ENCODE measurements at places on chromosomes 3 and 15.

DNA sequence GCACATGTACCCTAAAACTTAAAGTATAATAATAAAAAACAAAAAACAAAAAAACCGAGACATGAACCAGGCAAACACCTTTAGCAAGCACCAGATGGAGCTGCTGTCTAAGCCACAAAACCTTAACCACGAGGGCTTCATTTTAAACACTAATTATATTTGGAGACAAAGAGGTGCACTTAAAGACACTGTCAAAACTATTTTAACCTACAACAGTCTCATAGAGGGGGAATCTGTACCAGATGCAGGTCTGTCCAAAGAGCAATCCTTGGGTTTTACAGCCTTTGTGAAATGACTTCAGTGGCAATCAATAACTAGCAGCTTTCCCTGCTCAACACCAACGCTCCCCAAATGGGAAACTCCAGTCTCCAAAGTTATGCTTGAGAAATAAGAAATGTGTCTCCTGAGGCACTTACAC is 115.7 kb upstream of the TSPAN3 start:
- DNase-seq: peak; percentile 10

DNA sequence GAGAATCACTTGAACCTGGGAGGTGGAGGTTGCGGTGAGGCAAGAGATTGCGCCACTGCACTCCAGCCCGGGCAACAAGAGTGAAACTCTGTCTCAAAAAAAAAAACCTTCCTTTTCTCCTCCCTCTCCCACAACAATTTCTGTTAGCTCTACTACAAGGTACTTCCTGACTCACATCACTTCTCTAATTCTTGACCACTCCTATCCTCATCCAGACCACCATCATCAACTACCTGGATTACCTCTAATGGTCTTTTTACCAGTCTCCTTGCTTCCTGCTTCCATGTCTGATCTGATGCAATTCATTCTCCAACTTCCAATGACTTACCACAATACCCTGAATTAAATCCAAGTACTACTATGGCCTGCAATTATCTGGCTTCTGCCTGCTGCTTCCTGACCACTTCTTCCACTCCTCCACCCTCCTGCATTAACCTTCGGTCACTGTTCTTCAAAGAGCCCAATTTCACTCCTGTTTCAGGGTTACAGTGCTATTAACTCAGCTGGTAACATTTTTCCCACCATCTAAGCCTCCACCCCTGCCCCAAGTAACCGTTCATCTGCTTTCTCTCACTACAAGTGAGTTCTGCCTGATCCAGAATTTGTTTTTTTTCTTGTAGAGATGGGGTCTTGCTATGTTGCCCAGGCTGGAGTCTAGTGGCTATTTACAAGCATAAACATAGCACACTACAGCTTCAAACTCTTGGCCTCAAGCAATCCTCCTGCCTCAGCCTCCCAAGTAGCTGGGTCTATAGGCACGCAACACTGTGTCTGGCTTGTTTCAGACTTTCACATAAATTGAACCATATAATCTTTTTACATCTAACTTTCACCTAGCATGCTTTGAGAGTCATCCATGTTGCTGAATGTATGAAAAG is 27.8 kb downstream of the DCAF1 start:
- no peak for DNase-seq

- DNase-seq: no peak
These were observed 4.0 kb downstream of the NT5DC2 start for GRCh38 chr3:52529376-52530333.

DNA sequence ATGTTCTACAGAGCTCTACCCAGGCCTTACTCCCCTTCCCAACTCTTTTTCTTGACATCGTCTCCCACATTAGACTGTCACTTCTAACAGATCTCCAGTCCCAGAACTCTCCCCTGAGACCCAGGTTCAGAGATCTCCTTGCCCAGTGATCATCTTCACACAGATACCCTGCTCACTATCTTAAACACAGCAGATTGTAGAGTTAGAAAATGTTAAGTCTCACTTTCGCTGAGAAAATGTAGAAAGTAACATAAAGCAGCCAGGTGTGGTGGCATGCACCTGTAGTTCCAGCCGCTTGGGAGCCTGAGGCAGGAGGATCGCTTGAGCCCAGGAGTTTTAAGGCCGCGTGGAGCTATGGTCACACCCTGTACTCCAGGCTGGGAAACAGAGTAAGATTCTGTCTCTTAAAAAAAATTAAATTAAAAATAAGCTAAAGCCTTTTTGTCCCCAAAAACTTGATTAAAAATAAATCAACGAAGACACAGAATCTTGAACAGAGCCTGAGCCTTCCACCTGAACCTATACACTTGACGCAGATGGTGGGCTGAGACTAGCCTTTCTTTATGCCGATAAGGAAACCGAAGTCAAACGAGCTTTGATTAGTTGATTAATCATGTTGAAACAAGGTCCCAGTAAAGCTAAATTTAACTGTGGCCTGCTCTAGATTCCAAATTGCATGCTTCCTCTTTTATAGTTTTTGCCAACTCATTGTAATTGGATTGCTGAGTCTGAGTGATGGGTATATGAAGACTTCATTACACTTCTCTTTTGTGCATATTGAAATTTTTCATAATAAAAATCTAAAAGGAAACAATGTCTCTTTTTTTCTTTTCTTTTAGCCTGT is 31.3 kb upstream of the BLM start:
- no peak for DNase-seq

DNA sequence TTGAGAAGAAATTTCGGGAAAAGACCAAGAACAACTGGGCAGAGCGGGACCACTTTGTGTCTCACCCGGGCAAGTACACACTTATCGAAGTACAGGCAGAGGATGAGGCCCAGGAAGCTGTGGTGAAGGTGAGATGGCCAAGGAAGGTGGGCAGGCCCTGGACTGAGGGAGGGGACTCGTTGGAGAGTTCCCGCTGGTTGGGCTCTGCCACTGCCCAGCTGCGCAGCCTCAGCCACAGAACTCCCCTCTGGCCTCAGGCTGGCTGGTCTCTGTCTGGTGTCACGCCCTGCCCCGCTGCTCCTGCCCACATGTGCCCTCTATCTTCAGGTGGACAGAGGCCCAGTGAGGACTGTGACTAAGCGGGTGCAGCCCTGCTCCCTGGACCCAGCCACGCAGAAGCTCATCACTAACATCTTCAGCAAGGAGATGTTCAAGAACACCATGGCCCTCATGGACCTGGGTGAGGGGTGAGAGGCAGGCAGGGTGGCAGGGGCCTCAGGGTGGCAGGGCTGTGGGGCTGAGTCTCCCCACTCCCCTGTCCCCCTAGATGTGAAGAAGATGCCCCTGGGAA is 2.4 kb downstream of the PARP3 start:
- no peak for DNase-seq

- DNase-seq: no peak
These were observed 596.2 kb upstream of the UBE2E2 start for GRCh38 chr3:22606938-22607337.

DNA sequence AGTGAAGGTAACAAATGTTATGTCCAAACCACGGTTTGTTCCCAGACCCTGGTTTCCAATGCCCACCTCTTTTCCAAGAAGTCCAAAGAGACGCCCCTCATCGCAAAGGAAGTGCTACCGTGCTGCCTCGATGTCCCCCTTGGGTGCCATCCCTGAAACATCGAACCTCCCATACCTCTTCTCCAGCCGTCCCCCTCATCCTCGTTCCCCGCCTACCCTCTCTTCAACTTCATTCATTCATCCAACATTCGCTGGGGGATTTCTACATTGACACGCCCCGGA is 467 bp downstream of the TIPIN start:
- no peak for DNase-seq

DNA sequence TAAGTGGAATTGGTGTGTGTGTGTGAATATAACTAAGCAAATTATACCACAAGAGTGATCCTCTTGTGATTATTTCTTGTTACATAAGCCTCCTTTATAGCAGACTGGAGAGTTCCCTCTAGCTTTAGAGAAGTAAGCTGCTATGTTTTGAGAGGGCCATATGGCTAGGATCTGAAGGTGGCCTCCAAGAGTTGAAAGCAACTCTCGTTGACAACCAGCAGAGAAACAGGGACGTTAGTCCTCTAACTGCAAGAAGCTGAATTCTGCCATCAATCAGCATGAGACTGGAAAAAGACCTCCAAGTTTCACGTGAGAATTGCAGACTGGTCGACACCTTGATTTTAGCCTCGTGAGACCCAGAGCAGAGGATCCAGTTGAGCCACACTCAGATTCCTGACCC is 278.5 kb upstream of the ZNF717 start:
- DNase-seq: no peak

DNA sequence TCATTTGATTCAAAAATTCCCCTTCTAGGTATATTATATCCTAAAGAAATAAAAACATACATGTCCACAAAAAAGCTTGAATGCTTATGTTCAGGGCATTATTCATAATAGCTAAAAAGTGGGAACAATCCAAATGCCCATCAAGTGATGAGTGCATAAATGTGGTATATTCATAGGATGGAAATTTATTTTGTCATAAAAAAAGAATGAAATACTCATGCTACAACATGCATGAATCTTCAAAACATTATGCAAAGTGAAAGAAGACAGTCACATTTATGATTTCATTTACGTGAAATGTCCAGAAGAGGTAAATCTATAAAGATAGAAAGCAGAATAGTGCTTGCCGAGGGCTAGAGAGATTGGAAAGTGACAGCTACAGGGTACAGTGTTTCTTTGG is 83.6 kb upstream of the SLC25A36 start:
- DNase-seq: no peak

DNA sequence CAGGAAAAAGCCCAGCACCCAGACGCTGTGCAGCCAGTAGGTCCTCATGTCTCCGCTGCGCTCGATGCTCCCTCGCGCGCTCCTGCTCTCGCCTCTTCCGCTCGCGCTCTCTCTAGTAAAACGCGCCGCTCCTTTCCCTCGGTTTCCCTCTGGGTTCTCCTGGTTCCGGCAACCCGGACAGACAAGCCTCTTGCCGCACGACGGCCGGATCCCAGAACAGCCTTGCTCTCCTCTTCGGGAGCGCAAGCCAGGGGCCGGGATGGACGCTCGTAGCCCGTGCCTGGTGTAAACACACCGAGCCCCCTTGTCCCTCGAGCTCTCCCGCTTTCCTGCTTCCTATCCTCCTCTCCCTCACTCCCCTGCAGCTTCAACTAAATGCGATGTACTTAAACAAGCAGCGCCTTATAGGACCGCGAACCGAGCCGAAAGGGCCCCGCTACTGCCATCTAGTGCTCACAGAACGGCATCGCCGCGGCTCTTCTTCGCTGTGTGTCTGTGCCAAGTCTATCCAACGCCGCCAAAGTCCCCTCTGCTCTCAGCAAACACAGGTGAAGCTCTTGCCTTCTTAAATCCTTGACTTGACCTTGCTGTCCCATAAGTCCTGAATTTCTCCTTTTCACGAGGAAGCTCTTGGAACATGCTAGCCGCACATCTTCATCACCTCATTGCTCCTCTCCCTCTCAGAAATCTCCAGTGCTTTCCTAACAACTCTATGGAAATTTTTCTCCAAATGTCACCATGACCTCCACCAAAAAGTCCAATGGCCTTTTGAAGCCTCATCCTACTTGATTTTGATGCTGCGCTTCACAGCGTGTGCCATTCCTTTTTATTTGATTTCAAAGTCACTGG is 1037.2 kb downstream of the IGSF11 start:
- peak; percentile 15 for DNase-seq

DNA sequence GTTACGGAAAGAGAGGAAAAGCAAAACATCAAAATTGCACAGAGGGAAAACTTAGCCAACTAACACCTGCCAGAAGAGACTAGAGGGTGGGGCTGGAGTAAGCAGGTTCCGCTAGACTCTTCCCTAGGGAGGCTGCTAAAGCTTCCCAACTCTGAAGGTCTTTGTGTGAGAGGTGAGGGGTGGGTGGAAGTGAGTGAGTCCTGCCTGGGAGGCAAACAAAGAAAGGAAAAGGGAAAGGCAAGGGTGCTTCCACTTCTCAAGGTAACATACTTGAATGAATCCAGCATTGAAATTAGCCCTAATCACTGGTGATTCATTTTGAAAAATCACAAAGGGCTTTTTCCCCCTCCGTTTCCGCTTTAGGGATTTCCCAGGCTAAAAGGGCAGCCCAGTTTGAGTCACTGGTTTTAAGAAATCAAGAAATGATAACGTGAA is 220.5 kb upstream of the ADAMTS9 start:
- no peak for DNase-seq

DNA sequence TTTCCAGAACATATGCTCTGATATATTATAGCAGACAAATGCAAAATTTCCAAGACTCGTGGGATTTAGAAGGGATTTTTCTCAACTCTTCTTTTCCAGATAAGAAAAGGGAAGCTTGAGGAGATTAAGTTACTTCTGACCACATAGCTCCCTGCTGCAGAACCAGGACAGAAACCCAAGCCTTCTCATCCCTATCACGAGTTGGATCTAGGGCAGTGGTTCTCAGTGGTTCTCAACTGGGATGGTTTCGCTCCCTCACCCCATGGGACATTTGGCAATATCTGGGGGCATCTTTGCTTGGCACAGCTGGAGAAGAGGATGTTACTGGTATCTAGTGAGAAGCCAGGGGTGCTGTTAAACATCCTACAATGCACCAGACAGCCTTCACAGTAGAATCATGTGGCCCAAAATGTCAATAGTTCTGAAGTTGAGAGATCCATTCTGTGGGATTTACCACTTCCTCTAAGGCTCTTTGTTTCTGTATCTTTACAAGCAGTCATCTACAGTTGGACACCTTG is 64.2 kb downstream of the LIPC start:
- DNase-seq: no peak

All from HCT116 (cell line).